HT-29 (cell line): ENCODE measurements at places on chromosomes 1 and 21.

- DNase-seq: no peak
Measured at GRCh38 chr1:100612540-100612939, 74.6 kb downstream of the GPR88 start.

GRCh38 chr1:59316497-59317128 lies 19.7 kb downstream of the FGGY start:
- no peak for DNase-seq

GRCh38 chr1:246793356-246793896 lies 69.2 kb downstream of the SCCPDH start:
- DNase-seq: no peak

GRCh38 chr1:167168424-167168823 lies 52.3 kb upstream of the POU2F1 start:
- no peak for DNase-seq

DNA sequence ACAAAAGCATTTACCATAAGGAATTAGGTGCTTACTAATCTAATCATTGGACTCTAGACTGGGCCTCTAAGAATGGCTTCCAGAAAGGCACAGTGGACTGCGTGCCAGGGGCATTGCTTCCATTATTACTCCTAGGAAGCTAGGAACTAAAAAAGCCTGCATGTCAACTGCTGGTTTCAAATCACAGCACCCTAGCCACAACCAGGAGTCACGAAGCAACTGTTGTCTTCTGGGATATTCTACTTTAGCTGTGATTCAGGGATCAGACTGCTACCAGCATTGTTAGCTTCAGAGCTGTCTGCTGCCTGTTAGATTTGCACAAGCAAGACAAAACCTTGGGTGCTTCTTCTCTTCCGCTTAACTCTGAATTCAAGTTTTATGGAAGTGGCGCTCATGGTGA lies 38.3 kb downstream of the DNM3 start:
- no peak for DNase-seq

- DNase-seq: peak; percentile 94
Measured at GRCh38 chr1:46036894-46037839, 95.3 kb downstream of the PIK3R3 start.

DNA sequence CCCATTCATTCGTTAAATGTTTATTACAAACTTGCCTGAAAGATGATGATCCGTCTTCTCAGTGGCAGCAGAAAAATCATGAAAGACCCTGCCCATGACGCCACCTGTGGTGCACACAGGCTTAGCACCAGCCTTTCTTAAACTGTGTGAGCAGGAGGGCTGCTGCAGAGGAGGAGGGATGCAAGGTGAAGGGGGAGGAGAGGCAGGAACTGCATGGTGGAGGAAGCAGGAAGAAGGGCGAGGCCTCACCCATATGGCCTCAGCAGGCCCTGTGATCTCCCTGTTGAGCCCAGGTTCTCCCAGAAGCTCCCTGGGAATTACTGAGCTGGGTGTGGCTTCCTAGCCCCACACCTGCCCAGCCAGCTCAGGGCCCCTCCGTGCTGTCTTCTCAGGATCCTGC lies 25.0 kb upstream of the RD3 start:
- peak; percentile 72 for DNase-seq

- no peak for DNase-seq
Measured at GRCh38 chr1:152343006-152343405, 16.8 kb downstream of the FLG2 start.

DNA sequence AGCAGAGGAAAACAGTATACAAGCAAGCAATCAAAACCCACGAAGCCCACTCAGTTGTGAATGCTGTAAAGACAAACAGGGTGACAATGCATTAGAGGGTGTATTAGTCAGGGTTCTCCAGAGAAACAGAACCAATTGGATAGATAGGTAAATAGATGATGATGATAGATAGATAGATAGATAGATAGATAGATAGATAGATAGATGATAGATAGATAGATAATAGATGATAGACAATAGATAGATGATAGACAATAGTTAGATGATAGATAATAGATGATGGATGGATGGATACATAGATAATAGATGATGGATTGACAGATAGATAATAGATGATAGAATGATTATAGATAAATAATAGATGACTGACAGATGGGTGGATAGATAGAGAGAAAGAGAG lies 48.3 kb downstream of the LRRC38 start:
- no peak for DNase-seq

DNA sequence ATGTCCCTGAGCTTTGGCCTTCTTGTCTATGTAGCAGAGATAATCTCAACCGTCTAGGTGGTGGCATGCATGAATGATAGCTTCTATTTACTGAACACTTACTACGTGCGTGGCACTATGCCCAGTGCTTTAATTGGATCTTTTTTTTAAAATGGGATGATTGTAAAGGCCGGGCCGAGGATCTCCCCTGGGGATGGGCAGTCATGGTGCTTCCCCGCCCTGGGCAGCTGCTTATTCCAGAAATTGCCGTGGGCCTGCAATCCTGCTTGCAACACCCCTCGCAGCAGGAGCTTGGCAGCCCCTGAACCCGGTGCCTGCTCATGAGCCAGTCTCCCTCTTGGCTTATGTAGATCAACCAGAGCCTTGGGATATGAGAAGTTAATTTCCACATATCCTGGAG lies 360.7 kb downstream of the CAMTA1 start:
- no peak for DNase-seq

GRCh38 chr21:22885614-22886013 lies 1887.4 kb downstream of the NCAM2 start:
- no peak for DNase-seq

GRCh38 chr1:91546301-91546581 lies 45.6 kb downstream of the CDC7 start:
- DNase-seq: no peak

DNA sequence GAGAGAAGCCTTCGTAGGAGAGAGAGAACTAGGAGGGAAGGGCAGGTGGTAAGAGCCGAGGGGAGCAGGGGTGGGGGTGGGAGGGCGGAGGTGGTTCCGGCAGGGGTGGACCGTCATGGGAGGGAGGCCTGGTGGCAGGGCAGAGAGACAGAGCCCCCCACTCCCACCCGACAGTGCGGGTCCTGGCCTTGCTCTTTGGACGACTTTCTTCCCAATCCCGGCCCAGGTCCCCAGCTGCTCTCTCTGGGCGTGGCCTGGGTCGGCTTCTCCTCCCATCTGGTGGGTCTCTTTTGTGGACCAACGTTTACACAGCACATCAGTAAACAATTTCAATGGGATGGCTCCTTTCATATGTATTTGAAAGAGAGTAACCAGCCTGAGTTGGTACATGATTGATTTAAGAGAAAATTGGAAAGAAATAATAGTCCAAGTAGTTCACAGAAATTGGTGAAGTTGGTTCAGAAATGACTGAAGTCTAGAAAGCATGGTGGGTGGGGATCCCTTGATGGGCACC lies 56.9 kb downstream of the LDLRAD2 start:
- peak; percentile 11 for DNase-seq
